ENCODE measurements at places on chromosomes 12 and 14. TPM values are rescaled to one million over a fixed set of nuclear protein-coding genes. Genes with fewer than 3 reads are reported as not detected.

The SSTR1 gene
- not detected for total RNA-seq

The ACOT4 gene
- 3.3 TPM for total RNA-seq

The RIPK3 gene
- 11.0 TPM for total RNA-seq

The MSI1 gene
- total RNA-seq: 2.7 TPM

The OR5AU1 gene
- total RNA-seq: not detected

DNA sequence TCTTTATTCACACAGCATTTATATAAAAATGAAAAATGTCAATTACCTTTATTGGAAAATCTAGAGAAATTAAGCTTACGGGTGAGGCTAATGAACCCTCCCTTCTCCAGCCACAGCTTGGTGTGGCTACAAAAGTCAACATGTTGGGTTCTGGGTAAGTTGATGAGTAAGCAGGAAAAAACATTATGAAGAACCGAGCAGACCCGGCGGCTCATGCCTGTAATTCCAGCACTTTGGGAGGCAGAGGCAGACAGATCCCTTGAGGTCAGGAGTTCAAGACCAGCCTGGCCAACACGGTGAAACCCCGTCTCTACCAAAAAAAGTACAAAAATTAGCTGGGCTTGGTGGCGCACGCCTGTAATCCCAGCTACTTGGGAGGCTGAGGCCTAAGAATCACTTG is 10.9 kb downstream of the NAA25 start:
- no peak overlapping the region for H3K4me3 ChIP-seq
- peaks cover 46% of the 10 kb centered on the region for H3K36me3 ChIP-seq
- peaks cover 50% of the 10 kb centered on the region for H3K4me1 ChIP-seq
- DNase-seq: no peak

DNA sequence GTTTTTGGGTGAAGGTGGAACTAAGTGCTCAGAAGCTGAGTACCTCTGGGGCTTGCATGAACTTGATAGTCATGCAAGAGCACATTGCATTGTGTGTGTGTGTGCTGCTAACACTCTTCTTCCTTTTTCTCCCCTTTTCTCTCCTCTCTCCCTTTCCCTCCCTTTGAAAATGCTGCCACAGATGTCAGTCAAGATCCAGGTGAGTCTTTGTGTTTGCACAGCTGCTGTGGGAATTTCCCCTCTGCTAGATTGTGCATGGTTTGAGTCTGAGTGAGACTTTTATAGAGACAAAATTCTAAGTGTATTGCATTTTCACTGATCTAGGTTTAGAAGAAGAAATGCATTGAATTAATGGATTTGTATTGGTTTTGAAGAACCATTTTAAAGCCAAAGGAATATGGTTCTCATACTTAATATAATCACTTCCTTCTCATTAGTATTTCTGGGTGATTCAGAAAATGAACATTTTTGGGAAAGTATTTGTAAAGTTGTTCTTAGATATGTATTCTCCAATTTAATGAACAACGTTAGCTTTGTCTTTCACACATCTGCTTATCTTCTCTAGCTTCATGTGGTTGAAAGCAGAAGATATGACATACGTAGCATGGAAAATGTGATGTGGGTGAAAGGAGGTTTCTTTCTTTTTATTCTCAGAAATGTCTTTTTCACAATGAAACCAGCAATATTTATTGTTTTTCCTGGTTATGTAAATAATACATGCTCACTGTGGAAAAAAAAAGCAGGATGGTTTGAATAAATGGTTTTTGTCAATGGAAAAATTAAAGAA is 108.5 kb downstream of the NRXN3 start:
- H3K4me1 ChIP-seq: no peaks in the 10 kb centered on the region
- no peak for DNase-seq

GRCh38 chr14:92033433-92033832 is 6.4 kb downstream of the TRIP11 start:
- H3K4me3 ChIP-seq: no peak overlapping the region
- no peak overlapping the region for H3K27ac ChIP-seq
- DNase-seq: no peak
- no peaks in the 10 kb centered on the region for H3K27me3 ChIP-seq
- peaks cover 33% of the 10 kb centered on the region for H3K4me1 ChIP-seq

GRCh38 chr14:71094722-71095121 is 187.5 kb downstream of the PCNX1 start:
- H3K36me3 ChIP-seq: peaks cover 56% of the 10 kb centered on the region
- no peak for DNase-seq
- no peaks in the 10 kb centered on the region for H3K27me3 ChIP-seq

DNA sequence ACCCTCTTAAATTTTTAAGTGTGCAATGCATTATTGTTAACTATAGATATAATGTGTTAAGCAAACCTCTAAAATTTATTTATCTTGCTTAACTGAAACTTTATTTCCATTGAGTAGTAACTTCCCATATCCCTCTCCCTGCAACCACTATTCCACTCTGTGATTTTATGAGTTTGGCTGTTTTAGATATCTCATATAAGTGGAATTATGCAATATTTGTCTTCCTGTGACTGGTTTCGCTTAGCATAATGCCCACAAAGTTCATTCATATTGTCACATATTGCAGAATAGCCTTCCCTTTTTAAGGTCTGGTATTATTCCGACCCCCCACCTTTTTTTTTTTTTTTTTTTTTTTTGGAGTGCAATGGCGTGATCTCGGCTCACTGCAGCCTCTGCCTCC is 247.6 kb downstream of the EMP1 start:
- no peak overlapping the region for H3K27ac ChIP-seq
- no peak overlapping the region for H3K4me3 ChIP-seq
- H3K36me3 ChIP-seq: no peaks in the 10 kb centered on the region

GRCh38 chr12:129069886-129070285 is 216.6 kb downstream of the GLT1D1 start:
- H3K36me3 ChIP-seq: no peaks in the 10 kb centered on the region
- no peak overlapping the region for H3K27ac ChIP-seq
- no peak for DNase-seq
- H3K4me3 ChIP-seq: no peak overlapping the region

DNA sequence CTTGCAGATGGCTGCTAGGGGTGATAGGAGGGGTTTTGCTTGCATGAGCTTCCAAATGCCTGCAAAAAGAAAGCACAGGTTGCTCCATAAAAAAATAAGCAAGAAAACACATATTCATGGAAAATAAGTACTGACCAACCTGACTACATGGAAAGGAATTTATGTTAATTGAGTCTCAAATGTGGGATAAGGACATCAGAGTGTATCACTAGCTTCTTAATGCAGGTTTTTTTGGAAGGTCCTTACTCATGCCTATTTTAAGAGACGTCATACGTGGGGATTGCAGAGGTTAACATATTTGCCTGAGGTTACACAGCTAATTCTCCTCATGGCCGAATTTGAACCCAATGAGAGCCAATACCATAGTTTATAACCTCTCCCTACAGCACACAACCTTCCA is 116.2 kb downstream of the ASCL1 start:
- no peak overlapping the region for H3K27ac ChIP-seq
- H3K27me3 ChIP-seq: no peaks in the 10 kb centered on the region
- no peaks in the 10 kb centered on the region for H3K4me1 ChIP-seq
- no peaks in the 10 kb centered on the region for H3K36me3 ChIP-seq
- no peak overlapping the region for H3K4me3 ChIP-seq
- DNase-seq: no peak

DNA sequence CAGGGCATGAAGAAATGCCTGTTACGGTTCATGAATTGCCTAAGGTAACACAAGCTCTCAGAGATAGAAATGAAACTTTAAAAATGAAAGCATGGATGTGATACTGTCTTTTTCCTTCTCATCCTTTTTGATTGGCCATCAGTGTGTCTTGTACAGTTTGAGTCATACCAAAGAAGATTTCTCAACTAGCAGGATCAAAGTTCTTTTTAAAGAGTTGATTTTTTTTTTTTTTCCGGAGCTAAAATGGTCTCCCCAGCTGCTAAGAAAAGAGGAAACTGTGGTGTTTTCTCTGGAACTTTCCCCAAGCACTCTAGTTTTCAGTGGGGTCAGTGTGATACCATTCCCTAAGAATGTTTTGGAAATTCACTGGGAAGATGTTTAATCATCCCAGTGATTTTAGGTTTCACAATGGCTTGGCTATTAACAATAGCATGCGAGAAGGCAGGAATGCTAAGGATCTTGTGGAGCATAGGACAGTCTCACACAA is 105.0 kb downstream of the ETNK1 start:
- no peak overlapping the region for H3K27ac ChIP-seq
- no peak for DNase-seq
- H3K36me3 ChIP-seq: no peaks in the 10 kb centered on the region
- H3K27me3 ChIP-seq: peaks cover 7% of the 10 kb centered on the region
- H3K4me1 ChIP-seq: no peaks in the 10 kb centered on the region
